ENCODE measurements at places on chromosomes 7 and 10.

- no peak for DNase-seq
These were observed 35.6 kb upstream of the OTUD1 start for GRCh38 chr10:23403278-23403677.

DNA sequence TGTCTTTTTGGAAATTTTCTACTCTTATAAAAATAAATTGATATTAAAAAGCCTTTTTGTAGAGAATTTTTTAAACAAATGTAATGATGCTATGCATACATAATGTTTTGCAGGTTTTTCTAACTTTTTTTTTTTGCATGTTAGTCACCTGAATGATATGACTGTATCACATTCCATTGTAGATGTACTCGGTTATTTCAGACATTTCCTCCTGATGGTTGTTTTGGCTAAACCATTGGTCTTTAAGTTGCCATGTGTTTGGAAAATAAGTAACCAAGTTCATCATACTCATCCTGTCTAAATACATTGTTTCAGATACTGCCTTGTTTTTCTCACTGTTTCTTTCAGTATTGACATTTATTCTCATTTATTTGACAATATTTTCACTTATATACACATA, 25.8 kb downstream of the NHLRC2 start:
- no peak for DNase-seq

DNA sequence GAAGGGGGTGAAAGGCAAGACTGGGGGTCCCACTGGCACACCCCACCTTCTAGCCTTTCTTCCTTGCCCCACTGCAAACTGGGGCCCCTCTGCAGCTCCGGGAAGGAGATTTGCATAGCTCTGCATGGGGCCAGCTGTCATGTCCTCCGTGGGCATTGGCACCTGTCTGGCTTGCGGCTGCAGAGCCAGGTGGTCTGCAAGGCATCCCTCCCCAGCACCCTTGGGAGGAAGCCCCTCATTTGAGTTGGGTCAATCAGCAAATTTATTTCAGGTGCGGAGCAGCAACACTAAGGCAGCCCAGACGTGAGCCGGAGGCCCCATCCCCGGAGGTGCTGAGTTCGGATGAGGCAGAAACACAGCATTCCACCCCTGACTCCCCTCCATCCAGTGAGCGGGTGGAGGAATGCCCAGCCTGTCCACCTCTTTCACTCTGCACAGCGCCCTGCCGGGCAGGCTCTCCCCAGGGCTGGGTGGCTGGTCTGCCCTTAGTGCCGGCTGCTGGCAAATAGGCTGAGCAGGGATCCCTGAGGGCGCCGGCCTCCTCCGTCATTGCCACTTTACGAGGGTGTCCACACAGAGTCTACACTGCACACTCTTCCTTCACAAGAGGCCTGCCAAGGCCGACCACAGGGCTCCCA, 143.2 kb downstream of the TCERG1L start:
- DNase-seq: no peak

GRCh38 chr10:59279476-59279875, 82.9 kb downstream of the FAM13C start:
- DNase-seq: no peak

DNA sequence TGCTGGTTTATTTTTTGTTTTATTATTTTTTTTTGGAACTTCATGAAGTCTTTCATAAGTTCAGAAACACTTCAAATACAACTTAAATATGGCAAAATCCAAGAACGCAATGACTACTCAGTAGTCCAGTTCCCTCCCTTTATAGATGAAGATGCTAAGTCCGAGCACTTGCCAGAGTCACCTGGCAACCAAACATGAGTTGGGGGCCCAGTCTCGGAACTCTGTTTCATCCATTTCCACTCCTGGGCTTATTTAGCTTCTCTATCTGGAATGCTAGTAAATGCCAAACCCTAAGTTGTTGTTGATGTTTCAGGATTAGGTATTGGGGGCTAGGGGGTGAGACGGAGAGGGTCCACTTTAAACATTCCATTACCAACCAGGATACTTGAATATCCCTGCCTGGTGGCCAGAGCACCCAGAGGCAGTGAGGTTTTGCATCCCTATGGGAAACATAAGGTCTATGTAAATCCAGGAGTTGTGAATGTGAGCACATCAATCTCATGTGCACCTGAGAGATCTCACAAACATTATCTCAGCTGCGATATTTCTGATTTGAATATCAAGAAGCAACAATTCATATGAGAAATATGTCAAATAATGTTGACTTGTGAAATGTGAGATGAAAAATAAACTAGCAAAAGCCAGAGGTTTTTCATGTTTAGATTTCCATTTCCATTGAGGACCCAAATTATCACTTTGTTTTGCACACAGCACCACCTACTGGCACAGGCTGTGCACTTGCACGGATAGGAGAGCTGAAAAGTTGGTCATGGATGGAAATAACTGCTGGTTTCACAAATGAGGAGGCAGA, 129.3 kb downstream of the PKD1L1 start:
- peak; percentile 3 for DNase-seq

GRCh38 chr10:84335516-84335915, 7.1 kb downstream of the CCSER2 start:
- DNase-seq: no peak

DNA sequence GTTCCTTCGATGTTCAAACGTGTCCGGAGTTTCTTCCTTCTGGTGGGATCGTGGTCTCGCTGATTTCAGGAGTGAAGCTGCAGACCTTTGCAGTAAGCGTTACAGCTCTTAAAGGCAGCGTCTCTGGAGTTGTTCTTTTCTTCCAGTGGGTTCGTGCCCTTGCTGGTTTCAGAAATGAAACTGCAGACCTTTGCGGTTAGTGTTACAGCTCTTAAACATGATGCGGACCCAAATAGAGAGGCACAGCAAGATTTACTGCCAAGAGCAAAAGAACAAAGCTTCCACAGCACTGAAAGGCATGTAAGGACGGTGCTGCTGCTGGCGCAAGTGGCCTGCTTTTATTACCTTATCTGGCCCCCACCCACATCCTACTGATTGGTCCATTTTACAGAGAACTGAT, 931.4 kb downstream of the IPMK start:
- DNase-seq: no peak

DNA sequence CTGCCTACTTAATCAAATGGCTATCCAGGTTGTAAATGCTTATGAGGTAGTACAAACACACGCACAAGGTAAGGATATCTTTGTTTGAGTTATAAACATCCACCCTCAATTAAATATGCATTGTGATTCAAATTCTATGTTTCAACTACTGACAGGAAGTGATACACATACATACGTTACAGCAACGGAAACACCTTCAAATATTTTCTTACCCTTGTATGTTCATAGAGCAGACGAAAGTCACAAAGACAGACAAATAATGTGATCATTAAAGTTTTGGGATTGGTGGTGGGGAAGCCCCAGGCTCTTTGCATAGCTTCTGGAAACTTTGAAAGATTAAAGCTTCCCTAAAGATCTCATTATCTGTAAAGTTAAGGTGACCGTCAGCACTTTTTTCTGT, 521.0 kb downstream of the PARD3 start:
- no peak for DNase-seq

GRCh38 chr10:85615556-85615955, 751.0 kb downstream of the GRID1 start:
- DNase-seq: no peak

GRCh38 chr7:80819503-80819902, 99.3 kb downstream of the SEMA3C start:
- no peak for DNase-seq

- no peak for DNase-seq
These were observed 9.3 kb upstream of the PNPLA8 start for GRCh38 chr7:108535257-108535656.

GRCh38 chr7:108072116-108072515, 58.0 kb downstream of the LAMB4 start:
- no peak for DNase-seq

GRCh38 chr10:26628395-26628794, 69.1 kb upstream of the PDSS1 start:
- DNase-seq: no peak

DNA sequence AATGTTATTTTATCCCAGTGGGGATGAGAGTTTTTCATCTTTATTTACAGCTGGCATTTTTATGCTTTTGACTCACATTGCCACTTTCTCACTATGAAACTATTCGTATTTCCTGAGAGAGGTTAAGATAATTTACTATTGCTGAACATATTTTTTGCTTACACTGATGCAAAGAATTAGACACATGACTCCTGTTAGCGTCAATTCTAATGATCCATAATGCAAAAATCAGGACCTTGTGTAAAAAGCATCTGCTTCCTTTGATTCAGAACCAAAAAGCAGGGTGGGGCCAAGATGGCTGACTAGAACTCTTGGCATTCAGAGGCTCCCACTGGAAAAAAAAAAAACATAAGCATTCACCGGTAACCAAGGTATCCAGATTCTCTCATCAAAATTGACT, 464.8 kb downstream of the SEMA3D start:
- DNase-seq: no peak

DNA sequence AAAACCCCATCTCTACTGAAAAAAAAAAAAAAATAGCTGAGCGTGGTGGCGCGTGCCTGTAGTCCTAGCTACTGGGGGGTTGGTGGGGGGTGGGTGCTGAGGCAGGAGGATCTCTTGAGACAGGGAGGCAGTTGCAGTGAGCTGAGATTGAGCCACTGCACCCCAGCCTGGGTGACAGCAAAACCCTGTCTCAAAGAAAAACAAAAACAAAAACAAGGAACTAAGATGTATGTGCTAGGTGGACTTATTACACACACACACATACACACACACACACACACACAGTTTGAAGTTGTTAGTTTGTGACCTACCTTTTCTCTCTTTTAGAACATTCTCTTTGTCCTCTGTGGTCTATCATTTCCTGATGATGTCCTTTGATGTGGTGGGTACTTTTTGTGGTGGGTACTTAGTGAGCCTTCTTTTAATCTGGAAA, 53.5 kb downstream of the EXOC6 start:
- DNase-seq: no peak

- DNase-seq: peak; percentile 9
These were observed 18.4 kb downstream of the SPOCK2 start for GRCh38 chr10:72069751-72070526.

DNA sequence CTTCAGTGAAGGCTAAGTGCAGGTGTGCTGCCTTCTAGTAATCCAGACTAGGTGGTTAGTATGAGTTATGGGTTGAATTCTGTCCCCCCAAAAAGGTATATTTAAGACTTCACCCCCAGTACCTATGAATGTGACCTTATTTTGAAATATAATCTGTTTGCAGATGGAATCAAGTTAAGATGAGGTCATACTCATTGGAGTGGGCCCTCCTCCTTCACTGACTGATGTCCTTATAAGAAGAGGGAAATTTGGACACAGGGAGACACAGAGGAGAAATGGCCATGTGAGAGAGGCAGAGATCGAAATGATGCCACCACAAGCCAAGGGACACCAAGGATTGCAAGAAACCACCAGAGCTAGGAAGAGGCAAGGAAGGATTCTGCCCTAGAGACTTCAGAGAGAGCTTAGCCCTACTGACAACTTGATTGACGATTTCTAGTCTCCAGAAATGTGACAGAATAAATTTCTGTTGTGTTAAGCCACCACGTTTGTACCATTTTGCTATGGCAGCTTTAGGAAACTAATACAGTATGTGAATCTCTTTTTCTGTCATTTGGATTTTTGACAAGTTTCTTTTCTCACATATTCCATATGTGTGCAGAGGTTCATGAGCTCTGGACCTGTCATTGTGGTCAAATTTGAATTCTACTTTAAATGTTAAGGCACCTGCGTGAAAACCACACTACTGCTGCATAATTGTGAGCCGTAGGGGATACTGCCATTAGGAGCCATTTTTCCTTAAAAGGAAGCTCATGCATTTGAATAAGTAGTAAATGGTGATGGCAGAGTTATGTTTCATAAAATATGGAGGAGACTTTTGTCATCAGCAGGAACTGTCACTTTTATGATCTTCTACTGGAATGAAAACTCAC, 2.6 kb upstream of the RPA3 start:
- DNase-seq: no peak

GRCh38 chr7:136228171-136228570, 251.0 kb upstream of the MTPN start:
- no peak for DNase-seq

Measured in NCI-H187 (cell line).